Stimulated activated CD8-positive, alpha-beta memory T cell treated with anti-CD3 and anti-CD28 coated beads, Interleukin-4, amount 100 ng/mL, for 1 hour (primary cell): ENCODE measurements at places on chromosomes 16 and 17.

GRCh38 chr17:39002991-39003715, 36.0 kb upstream of the FBXO47 start:
- DNase-seq, result no peak

DNA sequence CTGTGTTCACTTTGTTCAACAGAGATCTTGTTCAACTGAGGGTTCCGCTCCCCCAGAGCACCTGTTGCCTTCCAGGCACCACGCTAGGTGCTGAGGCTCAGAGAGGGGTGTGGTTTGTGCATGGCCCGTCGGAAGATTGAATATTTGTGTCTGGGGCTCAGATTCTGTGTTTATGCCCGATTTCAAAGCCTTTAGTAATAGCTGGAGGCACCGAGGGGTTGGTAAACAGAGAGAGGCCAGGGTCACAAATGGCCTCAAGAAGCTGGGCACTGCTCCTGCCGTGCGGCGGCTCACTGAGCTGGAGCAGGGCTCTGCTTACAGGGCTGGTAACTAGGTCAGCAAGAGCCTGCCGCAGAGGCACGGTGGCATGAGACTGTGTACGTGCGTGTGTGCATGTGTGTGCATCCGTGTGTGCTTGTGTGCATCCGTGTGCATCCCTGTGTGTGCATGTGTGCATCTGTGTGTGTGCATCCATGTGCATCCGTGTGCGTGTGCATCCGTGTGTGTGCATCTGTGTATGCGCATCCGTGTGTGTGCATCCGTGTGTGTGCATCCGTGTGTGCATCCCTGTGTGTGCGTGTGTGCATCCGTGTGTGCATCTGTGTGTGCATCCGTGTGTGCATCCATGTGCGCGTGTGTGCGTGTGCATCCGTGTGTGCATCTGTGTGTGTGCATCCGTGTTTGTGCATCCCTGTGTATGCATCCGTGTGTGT, 5.4 kb downstream of the ITGAE start:
- no peak for DNase-seq

- no peak for DNase-seq
Measured at GRCh38 chr17:13702266-13702665, 100.5 kb upstream of the HS3ST3A1 start.

DNA sequence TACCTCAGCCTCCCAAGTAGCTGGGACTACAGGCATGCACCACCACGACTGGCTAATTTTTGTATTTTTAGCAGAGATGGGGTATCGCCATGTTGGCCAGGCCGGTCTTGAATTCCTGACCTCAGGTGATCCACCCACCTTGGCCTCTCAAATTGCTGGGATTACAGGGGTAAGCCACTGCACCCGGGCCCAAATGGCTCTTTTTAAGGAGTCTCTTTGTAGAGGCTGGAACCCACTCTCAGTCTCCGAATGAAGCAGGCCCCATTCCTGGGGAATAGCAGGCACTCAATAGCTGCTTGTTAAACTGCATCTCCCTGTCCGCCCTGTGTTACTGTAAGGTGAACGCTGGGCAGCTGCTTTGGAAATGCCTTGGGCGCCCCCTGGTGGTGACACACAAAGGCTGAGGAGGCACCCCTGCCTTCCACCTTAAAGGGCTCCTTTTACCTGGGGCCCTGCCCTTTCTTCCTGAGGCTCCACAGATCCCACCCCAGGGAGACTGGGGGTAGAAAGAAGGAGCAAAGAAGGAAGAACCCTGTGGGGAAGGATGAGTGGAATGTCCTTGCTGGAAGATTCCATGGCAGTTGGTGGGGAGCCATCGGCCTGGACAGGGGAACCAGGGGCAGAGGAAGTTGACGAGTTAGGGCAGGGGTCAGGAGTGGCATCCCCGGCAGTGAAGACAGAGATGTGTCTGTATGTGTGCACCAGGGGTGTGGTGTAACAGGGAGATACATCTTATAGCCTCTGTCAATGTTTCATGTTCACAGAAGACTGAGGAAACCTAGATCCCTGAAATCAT, 6.1 kb upstream of the SP2 start:
- DNase-seq, result peak; percentile 96

- no peak for DNase-seq
Measured at GRCh38 chr17:79859676-79860615, 20.7 kb upstream of the CBX4 start.

DNA sequence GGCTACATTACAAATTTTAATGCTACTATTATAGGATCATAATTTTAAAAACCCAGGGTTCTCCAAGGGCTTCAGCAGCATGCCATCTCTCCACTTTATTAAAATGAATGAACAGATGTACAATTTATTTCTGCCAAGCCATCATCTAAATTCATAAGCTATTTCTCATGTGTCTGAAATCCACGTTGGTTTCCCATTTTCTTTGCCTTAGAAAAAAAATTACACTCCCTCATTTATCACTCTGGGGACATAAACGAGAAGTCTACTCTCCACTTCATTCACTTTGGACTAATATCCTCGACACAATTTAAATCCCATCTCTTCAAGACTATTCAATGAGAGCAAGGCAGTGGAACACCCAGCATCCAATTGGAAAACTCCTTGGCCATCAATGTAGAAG, 178.4 kb upstream of the HSBP1 start:
- no peak for DNase-seq

- no peak for DNase-seq
Measured at GRCh38 chr16:5482256-5482655, 384.7 kb upstream of the EEF2KMT start.

- DNase-seq, result peak; percentile 16
Measured at GRCh38 chr16:57815987-57816745, 13.9 kb upstream of the KIFC3 start.

DNA sequence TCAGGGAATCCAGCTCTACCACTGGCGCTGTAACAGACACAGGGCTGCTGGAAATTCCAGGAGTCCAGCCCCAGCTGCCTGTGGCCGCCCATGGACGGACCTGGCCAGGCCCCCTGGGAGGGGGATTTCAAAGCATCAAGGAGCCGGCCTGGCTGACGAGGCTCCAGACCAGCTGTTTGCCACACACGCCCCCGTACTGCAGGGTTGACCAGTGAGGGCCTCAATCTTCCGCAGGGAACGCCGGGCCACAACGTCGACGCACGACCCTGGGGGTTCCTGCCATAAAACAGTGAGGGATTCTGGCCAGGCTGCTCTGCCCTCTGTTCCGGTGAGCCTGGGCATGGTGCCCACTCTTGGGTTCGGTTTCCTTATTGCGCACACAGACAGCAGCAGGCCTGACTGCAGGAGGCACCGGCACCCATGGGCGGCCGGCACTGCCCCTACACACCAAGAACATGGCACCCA, 3.7 kb downstream of the LMF1 start:
- no peak for DNase-seq

DNA sequence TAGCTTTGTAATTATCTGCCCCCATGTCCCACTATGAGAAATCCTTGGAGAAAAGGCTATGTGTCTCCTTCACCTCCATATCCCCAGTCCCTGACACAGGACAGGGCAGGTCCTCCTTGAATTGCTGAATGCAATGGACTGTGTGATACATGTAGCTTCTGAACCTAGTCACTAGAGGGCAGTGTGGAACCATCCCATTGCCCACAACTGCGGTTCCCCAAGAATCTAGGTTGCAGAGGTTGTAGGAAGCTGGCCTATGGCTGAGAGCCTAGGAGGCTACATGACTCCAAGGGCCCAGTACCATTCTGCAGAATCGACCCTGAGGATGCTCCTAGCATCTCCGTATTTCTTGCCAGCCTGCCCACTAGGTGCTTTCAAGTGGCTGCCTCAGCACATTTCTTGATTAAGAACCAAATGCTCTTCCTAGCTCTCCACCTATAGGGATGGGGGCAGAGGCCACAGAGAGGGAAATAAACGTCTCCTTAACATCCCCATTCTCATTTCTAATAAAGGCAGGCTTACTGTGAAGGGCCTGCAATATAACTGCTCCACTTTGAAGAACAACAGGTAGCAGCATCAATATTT, 394.0 kb downstream of the CA10 start:
- DNase-seq, result no peak

DNA sequence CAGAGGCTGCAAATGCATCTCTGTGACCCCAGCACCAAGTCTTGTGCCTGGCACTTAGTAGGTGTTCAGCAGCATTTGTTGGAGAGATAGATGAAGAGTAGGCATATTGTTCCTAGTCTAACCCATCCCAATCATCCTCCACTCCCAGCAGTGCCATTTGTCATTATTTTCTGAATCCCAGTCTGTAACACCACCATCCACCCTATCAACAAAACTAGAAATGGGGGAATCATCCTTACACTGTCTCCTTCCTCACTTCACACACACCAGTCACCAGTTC, 95.9 kb upstream of the TBX2 start:
- no peak for DNase-seq

DNA sequence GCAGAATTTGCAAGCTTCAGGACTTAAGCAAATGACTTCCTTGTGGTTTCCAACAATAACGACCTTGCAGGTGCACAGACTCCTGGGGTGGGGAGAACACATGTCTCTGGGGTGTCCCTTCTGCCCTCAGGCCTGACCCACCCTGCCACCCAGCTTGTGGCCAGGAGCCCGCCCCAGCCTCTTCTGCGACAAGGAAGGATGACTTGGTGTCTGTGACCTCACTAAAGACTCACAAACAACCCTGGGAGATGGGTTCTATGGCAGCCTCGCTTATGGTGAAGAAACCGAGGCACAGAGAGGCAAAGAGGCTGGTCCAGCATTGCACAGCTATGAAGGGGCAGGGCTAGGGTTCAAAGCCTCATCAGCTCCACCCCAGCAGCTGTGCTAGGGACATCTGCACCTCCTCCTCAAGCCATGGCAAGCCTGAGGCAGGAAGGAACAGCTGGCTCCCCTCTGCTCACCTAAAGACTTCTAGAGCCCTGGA, 2.6 kb downstream of the ATP2A3 start:
- DNase-seq, result no peak

- DNase-seq, result peak; percentile 12
Measured at GRCh38 chr17:19867079-19867328, 732 bp downstream of the ULK2 start.

- DNase-seq, result peak; percentile 36
Measured at GRCh38 chr16:4371357-4372000, at the start of gene VASN. TSS of gene VASN (plus strand) at chr16:4371848. CDS start at chr16:4380878, 9,030 bp downstream.

DNA sequence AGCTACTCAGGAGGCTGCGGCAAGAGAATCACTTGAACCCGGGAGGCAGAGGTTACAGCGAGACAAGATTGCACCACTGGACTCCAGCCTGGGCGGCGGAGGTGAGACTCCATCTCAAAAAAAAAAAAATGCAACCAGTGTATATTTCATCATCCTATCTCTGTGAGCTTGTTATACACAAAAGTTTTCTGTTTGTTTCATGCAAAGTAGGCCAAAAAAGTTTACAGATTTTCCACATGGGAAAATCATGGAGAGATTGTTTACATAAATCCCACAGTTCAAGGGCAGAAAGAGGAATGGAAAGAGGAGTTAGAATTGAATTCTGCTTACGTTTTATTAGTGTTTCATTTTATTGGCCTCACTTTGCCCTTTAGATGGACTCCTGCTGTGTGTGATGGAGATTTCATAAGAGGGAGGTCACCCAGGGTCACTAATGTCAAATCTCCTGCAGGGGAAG, 24.7 kb downstream of the NARF start:
- DNase-seq, result no peak

DNA sequence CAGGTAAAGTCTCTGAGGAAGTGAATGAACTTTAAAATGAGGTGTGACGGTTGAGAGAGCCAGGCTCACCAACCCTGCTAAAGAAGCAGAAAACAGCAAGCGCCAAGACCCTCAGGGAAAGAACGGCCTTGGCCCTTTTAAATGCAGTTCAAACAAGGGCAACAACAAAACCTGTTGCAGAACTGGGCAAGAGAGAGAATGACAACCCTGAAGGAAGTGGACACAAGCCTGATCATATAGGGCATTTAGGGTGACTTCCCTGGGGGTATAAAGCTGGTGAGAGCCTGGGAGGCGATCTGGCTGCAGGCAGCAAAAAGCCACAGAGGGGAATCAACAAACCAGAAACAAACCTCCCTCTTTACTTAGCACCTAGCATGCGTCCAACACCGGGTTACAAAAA, 1.0 kb downstream of the CPPED1 start:
- DNase-seq, result no peak

GRCh38 chr16:85366031-85366763, 246.9 kb upstream of the GSE1 start:
- DNase-seq, result no peak

DNA sequence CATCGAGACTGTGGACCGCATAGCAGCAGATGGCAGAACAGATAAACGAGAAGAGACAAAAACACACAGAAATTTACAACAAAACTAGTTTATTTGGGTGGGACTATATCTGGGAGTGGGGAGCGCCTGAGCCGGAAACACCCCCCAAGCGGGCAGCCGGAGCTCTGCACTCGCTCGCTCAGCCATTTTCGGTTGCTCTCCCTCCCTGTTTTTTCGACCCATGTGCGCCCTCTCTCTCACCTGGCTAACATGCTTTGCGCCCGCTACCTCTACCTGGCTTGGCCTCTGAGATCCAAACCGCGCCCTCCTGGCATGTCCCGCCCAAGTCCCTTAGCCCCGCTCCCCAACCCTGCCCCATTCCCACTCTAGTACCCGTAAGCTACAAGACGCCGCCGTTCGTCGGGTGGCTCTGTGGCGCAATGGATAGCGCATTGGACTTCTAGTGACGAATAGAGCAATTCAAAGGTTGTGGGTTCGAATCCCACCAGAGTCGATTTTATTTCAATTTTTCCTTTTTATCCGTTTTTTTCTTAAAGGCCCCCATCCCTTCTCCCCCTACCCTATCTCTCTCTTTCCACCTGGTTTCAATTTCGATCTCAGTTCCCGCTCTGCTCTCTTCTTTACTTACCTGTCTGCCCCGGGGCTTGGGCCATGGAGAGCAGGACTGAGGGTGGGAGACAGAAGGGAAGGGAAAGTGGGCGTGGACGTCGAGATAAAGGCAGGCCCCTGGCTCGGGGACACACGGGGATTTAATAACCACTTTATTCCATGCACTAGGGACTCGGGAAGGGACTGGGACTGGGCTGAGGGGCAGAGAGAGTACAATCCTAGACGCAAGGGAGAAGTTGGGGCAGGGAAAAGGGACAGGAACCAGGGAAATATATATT, 2.4 kb upstream of the ALOXE3 start:
- no peak for DNase-seq

- DNase-seq, result no peak
Measured at GRCh38 chr16:87551487-87551886, 50.8 kb upstream of the JPH3 start.

- no peak for DNase-seq
Measured at GRCh38 chr17:81491181-81491581, 21.4 kb downstream of the ACTG1 start.

DNA sequence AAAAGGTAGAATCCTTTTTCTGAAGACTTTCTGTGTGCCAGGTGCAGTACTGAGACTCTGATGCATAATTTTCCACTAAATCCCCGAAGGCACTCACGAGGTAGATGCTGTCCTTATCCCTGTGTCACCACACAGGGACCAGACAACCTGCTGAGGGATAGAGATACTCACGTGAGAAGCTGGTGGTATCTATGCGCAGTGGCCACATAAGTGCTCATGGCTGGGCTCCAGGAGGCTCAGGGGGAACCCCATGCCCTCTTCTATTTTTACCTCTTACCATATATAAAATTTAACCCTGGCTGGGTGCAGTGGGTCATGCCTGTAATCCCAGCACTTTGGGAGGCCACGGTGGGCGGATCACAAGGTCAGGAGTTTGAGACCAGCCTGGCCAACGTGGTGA, 38.3 kb downstream of the NT5M start:
- DNase-seq, result no peak
